ENCODE measurements at places on chromosomes 16 and 17.

DNA sequence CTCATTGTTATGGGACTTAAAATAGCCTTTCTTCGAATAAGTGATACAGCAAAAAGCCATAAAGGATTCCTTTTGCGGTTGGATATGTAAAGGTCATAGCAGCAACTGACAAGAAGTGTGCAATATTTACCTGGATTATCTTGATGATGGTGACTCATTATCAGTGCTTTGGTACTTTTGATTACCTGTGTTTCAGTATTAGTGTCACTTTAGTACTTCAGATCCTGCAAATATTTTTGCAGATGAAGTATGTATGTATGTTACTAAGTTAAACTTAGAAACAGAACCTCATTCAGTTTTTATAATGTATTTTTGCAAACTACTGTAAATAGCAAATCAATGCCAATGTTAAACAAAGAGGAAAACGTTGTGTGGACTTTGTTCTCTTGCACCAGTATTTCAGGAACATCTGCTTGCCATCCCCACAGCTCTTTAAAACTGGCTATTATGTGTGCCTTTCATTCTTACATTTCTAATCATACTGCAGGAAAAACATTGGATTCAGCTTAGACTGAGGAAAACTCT, 10.5 kb downstream of the CNEP1R1 start:
- DNase-seq = no peak

DNA sequence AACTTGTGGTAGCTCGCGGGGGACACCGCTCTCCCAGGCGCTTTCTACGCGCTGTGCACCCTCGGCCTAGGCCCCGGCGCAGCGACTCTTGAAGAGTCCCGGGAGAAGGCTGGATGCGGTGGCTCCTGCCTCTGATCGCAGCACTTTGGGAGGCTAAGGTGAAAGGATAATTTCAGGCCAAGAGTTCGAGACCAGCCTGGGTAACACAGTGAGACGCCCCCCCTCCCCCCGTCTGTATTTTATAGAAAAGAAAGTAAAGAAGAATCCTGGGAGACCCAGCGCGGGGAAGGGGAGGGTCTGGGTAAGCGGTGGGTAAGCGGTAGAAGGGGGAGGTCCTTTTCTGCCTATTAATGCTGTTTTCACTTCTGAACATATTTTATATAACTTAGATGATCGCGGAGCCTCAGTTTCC, 486 bp upstream of the PLLP start:
- no peak for DNase-seq

- no peak for DNase-seq
Observed at GRCh38 chr17:67043283-67043682, 1.1 kb upstream of the CACNG1 start.

GRCh38 chr17:10337976-10338375, 34.8 kb downstream of the MYH13 start:
- no peak for DNase-seq

DNA sequence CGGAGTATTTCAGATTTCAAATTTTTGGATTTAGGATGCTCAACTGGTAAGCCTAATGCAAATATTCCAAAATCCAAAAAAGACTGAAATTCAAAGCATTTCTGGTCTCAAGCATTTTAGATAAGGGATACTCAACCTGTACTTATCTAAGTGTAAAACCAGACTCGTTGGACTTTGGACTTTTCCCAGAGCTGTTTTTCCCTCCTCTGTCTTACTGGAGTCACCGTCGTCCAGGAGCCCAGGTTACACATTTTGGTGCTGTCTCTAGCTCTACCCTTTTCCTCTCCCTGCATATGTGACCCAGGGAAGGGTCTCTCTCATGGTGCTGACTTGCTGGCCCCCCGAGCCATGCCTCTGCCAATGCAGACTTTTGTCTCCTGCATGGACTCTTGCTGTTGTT, 46.0 kb upstream of the MMP2 start:
- no peak for DNase-seq

- DNase-seq = no peak
Observed at GRCh38 chr17:45306623-45307022, 10.2 kb downstream of the MAP3K14 start.

DNA sequence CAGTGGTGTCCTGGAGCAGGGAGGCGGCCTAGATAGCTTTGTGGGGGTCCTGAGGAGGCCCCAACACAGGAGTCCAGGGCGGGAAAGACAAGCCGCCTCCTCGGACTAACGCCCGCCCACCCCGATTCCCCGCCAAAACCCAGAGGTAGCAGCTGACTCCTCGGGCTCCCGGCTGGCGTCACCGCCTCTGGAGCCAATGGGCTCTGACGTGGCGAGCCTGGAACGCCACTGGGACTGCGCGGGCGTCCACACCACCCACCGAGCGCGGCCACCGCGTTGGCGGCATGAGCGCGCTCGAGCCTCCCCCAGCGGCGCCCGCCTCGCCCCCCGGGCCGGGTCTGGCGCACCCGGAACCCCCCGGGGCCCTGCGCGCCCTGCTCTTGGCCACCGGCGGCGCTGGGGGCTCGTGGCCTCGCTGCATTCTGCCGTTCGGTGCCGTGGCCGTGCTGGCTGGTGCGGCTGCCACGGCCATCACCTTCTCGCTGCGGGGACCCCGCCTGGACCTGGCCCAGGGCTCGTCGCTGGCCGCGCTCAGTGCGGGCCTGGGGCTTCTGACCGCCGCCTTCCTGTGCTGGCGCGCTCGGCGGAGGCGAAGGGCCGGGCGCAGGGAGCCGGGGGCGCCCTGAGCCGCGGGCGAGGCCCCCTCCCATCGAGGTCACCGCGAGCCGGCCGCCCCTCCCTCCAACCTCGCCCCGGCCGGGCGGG, 3.4 kb upstream of the NTN3 start:
- no peak for DNase-seq

DNA sequence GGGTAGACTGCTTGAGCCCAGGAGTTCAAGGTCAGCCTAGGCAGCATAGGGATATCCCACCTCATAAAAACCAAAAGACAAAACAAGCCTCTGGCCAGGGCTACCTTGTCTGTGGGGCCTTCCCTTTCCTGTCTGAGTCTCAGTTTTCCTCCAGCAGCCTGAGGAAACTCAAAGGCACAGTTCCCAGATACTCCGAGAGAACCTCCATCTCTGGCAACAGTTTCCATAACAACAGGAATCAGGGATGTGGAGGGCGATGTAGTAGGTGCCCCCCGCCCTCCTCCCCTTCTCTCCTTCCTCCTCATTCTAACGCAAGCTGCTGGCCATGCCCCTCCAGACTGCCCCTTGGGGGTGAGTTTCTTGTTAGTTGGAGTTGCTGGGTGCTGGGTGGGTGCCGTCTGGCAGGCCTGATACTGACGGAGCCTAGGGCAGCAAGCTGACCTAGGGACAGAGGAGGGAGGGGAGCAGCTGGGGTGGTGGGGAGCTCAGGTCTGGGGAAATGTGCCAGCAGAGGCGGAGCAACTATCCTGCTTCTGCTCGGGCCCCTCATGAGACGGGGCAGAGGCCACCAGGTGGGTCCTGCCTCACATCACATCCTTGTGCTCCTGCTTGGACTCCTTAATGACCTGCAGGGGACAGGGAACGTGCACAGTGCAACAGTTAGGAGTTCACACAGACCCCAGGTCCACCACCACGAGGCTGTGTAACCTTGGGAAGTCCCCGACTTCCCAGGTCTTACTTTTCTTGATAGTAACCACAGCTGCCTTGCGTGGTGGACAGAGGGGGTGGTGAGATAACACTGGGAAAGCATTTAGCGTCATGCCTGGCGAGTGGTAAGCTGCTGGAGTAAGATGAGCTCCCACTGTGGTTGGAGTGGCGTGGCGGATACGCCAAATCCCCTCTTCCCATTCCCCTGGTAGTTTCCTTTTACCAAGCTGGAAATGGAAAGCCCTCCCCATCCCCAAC, 7.8 kb upstream of the EFTUD2 start:
- DNase-seq = no peak

GRCh38 chr17:74623693-74624093, at the start of gene CD300E:
CD300E (minus strand) TSS chr17:74623738; CDS start chr17:74623621, 117 bp downstream.
- DNase-seq = no peak

DNA sequence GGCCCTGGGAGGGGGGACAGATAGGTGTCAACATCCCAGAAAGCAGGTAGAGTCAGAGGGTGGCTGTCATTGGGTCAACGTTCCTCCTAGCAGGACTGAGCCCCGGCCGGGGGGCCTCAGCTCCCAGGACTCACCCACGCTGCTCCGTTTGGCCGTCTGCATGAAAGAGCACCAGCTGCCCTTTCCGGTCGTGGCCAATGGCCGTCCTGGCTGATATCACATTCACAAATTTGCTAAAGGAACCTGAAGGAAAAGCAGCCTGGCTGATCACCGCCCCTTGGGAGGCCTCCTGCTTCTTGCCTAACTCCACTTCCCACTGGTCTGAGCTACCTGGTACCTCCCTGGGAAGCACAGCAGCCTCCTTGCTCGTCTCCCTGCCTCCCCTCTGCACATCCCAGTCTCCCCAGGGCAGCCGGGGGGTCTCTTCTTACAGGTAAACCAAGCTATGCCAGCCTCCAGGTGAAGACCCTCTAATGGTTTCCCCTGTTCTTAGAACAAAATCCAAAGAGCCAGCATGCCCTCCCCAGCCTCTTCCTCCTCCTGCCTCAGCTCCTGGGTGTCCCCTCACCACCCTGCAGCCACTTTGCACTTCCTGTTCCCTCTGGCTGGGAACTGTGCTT, 3.4 kb downstream of the NAGPA start:
- no peak for DNase-seq

DNA sequence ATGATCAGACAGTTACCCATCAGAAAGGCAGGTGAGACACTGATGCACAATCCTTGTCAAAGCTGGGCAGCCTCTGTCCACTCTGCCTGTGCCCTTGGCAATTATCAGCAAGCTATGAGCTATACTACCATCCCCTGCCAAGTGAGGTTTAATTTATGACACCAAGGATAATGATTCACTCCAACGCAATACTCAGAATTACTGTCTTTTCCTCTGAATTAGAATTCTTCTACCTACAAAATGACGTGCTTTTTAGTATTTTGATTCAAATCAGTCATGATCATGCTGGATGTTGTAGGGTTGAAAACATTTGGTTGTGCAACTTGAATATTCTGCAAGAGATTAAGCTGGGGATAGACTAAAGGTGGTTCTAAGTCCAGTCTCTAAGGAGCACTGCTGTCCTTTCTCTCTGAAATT, 116.8 kb upstream of the SOX9 start:
- DNase-seq = no peak

DNA sequence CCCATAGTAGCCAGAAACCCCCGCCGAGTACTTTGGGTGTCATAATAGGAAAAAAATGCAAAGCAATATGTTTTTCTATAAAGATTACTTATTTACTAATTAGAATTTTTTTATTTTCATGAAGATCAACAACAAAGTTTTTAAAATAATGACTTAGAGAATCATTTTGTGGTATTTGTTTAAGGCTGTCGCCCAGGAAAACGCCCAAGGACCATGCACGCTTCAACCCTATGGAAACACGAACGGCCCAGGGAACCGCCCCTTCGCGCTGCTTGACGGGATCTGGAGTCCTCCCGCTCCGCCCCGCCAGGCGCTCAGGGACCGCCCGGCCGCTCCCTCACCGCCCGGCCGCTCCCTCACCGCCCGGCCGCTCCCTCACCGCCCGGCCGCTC, 408 bp upstream of the KPNA2 start:
- no peak for DNase-seq

- no peak for DNase-seq
Observed at GRCh38 chr16:83689385-83689831, 118.4 kb upstream of the HSBP1 start.

- no peak for DNase-seq
Observed at GRCh38 chr17:67246653-67247415, 1.8 kb upstream of the HELZ start.

DNA sequence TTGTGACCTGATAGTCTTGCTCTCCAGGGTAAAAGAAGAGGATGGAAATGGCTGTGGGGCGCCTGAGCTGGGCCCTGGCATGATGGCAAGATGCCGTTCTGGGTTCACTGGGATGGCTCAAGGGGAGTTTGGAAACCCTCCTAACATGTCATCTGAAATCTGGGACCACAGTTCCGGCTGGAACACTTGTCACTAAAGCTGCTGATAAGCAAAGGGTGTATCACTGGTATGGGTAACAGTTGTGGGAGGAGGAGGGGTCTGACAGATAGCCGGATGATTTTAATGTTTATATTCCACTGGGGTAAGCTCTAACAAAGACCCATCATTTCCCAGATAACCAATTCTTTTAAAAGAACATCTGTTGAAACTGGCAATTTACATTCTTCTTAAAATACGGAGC, 390.2 kb downstream of the WWOX start:
- no peak for DNase-seq

DNA sequence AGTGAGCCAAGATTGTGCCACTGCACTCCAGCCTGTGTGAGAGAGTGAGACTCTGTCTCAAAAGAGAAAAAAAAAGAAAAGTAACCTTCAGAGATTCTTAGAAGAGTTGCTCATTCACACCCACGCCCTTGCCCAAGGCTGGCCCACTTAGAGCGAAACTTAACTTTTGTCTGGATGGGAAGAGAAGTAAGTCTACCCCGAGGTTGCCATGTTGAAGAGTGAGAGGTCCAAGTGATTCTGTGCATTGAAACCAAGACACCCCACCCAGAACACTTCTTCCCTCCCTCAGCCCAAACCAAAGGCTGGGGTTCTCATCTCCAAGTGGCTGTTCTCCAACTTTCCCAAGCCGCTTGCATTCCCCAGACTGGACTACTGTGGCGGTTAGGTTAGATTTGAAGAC, 2.4 kb upstream of the CISD3 start:
- DNase-seq = no peak

DNA sequence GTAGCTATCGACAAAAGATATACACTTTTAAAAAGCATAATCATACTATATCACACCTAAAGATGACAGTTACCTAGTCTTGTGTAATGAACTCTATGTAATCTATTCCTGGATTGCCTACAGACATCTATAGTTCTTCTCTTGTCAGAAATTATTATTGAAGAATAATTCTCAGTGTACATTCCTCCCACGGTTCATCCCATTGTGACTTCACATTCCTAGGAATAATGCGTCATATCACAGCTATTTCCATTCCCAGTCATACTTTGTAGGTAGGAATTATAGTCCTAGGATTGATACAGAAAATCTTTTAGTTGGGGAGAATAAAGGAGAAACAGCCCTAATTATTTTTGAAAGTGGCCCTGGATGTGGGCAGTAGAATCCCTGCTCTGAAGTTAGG, 44.0 kb upstream of the ABCC11 start:
- no peak for DNase-seq

GRCh38 chr17:72516772-72517399, 396.1 kb downstream of the SOX9 start:
- DNase-seq = no peak

- no peak for DNase-seq
Observed at GRCh38 chr16:71568551-71568950, 8.3 kb downstream of the TAT start.

DNA sequence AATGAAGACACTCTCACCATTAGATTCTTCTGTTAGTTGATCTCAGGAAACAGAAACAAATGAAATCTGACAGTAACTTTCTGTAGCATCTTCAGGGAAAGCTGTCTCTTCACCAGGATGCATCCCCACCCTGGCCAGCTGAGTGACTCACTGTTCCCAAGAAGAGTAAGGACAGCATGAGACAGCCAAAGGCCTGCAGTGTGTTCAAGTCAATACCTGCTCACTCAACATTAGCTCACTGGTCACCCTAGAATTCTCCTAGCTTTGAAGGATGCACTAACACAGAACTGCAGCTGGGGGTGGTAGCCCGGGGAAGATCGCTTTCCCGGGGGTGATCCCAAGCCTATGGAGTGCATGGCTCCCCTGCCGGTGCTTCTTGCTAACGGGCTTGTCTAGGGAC, 28.2 kb upstream of the CLEC18B start:
- DNase-seq = no peak

GRCh38 chr16:53159781-53160436, 105.1 kb downstream of the CHD9 start:
- DNase-seq = peak; percentile 36
